ENCODE measurements at places on chromosomes 7 and 10. TPM values are rescaled to one million over a fixed set of nuclear protein-coding genes. Genes with fewer than 3 reads are reported as not detected.
A peak's percentile ranks its signal among the peaks of the same experiment; 100 is the strongest.

GRCh38 chr7:151871904-151872303 is 5.0 kb downstream of the PRKAG2 start:
- no peaks in the 10 kb centered on the region for H3K27me3 ChIP-seq
- H3K4me1 ChIP-seq: peaks cover 27% of the 10 kb centered on the region
- H3K36me3 ChIP-seq: no peaks in the 10 kb centered on the region
- DNase-seq: no peak
- H3K4me3 ChIP-seq: no peak overlapping the region
- H3K27ac ChIP-seq: no peak overlapping the region

RBM17 gene
- 74.8 TPM for total RNA-seq

DNA sequence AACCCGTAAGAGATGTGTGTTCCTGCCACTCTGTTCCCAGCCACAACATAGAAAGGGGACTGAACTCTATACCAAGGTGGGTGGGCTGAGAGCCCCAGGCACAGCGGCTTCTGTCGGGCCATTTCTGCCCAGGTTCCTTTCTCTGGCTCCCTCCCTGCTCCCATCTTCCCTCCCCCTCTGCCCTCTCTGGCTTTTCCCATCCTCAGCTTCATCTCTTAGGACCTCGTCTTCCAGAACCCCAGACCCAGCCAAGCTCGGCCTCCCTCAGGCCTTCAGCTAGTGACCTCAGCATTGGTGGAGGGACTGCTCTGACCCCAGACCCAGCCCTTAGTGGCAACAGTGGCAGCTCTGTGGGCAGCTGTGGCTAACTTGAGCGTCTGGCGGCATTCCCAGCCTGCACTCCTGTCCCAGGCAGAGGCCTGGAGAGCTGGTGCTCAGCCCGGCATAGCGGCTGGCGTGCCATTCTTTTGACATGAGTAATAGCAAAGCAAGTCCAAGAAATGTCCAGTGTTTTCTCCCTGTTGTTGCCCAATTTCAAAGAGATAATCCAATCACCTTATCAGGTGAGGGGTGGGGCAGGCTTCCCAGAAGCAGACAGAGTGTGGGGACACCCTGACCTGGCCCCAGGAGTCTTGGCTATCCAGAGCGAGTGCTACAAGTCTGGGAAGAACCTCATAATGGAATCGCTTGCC is 15.9 kb downstream of the PTPRE start:
- no peaks in the 10 kb centered on the region for H3K4me1 ChIP-seq
- H3K27me3 ChIP-seq: no peaks in the 10 kb centered on the region
- H3K27ac ChIP-seq: peak overlapping the region; percentile 38
- DNase-seq: peak; percentile 35

ASB10 gene
- not detected for total RNA-seq

GRCh38 chr7:124031919-124032318 is 948 bp downstream of the TMEM229A start:
- H3K4me3 ChIP-seq: peak overlapping the region; percentile 22
- no peaks in the 10 kb centered on the region for H3K27me3 ChIP-seq
- H3K27ac ChIP-seq: no peak overlapping the region
- no peak for DNase-seq

DNA sequence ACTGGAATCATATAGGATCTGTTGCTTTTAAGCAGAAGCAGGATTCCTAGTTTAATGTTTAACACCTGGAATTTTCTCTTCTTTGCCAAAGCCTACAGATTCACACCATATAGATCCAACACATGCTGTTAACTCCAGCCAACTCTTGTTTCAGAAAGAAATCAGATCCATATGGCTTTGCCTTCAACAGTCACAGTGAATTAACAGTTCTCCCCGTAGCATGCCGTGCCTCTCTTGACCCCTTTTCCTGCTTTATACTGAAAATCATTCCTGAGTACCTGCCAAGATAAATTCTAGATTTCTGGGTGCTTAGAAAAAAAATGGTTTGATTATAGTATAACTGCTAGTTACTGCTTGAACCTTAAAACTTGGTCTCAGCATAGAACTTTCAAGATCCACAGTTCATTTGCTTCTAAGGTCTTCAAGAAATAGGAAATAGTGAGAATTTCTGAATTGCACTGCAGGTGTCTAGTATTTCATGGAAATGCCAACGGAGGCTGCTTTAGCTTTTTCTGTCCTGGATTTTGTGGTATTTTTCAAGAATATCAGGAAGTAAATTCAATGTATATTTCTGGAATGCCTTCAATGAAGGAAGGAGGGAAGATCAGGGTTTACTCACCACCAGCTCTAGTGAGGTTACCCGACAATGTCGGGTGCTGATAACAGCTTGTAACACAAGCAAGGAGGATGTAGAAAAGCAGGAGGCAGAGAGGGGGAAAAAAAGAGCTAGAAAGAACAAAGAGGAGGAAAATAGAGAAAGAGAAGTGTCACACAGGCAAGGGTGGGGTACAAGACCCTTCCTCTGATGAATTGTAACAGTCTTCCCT is 6.6 kb downstream of the AASS start:
- no peak for DNase-seq
- H3K27ac ChIP-seq: no peak overlapping the region
- H3K36me3 ChIP-seq: no peaks in the 10 kb centered on the region

CTTNBP2 gene
- 8.3 TPM for total RNA-seq

OR9A2 gene
- total RNA-seq: not detected

POT1 gene
- total RNA-seq: 33.0 TPM

DNA sequence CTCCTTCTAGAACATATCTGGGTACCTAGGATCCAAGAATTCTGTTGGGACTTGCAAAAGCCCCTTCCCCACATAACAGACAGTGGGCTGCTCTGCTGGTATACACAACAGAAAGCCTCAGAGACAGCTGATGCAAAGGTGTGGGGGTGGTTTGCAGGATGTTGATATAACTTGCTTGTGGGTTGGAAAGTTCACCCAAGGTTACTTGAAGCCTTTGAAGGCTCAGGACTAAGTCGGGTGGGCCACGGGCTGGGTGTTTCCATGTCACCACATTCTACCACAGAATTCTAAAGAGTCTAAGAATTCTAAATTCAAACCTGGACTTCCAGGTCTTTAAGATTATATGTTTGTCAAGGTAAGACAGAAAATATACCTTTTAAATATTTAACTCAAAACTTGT is 7.4 kb upstream of the NRCAM start:
- no peaks in the 10 kb centered on the region for H3K36me3 ChIP-seq
- no peak for DNase-seq
- H3K27ac ChIP-seq: no peak overlapping the region
- no peaks in the 10 kb centered on the region for H3K27me3 ChIP-seq
- H3K4me3 ChIP-seq: no peak overlapping the region
- H3K4me1 ChIP-seq: no peaks in the 10 kb centered on the region

- no peak overlapping the region for H3K4me3 ChIP-seq
- no peaks in the 10 kb centered on the region for H3K36me3 ChIP-seq
- H3K27ac ChIP-seq: no peak overlapping the region
- no peaks in the 10 kb centered on the region for H3K27me3 ChIP-seq
These were observed 40.3 kb downstream of the CYTH3 start for GRCh38 chr7:6232116-6232515.

DNA sequence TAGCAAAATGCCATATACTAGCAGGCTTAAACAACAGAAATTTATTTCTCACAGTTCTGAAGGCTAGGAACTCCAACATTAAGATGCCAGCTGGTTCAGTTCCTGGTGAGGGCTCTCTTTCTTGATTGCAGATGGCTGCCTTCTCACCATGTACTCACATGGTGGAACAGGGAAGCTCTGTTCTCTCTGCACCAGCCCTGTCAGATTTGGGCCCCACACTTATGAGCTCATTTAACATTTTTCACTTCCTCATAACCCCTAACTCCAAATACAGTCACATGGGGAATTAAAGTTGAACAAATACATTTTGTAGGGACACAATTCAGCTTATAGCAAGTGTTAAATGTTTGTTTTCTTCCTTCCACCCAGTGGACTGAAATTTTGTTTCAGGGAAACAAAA is 218.6 kb upstream of the TAC1 start:
- no peak overlapping the region for H3K27ac ChIP-seq
- H3K27me3 ChIP-seq: no peaks in the 10 kb centered on the region
- H3K4me3 ChIP-seq: no peak overlapping the region
- no peak for DNase-seq
- no peaks in the 10 kb centered on the region for H3K4me1 ChIP-seq

DNA sequence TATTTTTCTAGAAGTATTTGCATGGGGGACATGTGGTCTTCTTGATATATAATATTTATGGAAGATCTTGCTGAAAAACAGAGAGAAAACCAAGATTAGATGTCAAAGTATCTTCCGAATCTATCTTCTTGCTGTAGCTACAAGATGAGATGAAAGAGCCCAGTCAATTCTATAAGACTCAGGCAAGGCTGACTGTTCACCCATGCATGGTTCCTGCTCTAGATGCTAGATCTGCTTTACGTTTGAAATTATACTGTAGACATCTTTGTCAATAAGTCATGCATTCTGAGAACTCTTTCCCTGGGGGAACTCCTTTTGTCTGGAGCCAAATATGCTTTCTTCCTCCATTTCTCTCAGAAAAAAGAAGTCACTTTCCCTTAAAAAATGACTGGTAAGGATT is 1292.0 kb downstream of the XPNPEP1 start:
- no peaks in the 10 kb centered on the region for H3K4me1 ChIP-seq
- no peak for DNase-seq
- H3K4me3 ChIP-seq: no peak overlapping the region
- H3K36me3 ChIP-seq: no peaks in the 10 kb centered on the region

DNA sequence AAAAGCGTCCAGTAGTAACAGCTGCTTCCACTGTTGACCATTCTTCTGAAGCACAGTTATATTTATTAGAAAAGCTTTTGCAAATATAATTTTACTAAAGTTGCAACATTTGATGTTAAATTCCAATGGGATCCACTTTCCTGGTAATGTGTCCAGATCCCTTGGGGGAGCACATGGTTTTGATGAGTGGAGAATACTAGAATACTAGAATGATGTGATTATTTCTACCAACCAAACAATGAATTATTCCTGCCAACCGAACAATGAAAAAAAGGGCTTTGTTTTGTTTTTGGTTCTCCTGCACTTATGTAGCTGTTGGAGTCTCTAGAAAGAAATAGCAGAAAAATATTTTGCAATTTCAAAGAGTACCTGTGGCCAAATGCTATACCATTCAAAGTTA is 59.1 kb downstream of the BPGM start:
- H3K4me1 ChIP-seq: peaks cover 27% of the 10 kb centered on the region
- H3K4me3 ChIP-seq: no peak overlapping the region
- peak overlapping the region; percentile 74 for H3K27ac ChIP-seq
- no peaks in the 10 kb centered on the region for H3K27me3 ChIP-seq
- no peaks in the 10 kb centered on the region for H3K36me3 ChIP-seq

SAMD9L gene
- 12.5 TPM for total RNA-seq

UPK3B gene
- total RNA-seq: 4.5 TPM

- H3K27ac ChIP-seq: peak overlapping the region; percentile 67
- peak; percentile 88 for DNase-seq
- no peaks in the 10 kb centered on the region for H3K36me3 ChIP-seq
- H3K4me1 ChIP-seq: peaks cover 44% of the 10 kb centered on the region
These were observed 32.4 kb downstream of the WBP1L start for GRCh38 chr10:102775935-102776669.

CD36 gene
- total RNA-seq: 16.1 TPM

CRPPA gene
- 3.7 TPM for total RNA-seq
